Heart left ventricle (tissue), 16 donors: ENCODE measurements at places on chromosomes 5 and 9. TPM values are rescaled to one million over a fixed set of nuclear protein-coding genes. Genes with fewer than 3 reads are reported as not detected.

The AHRR gene
- total RNA-seq = 0.29 TPM

The SV2C gene
- total RNA-seq = 0.12 TPM

The MVB12B gene
- total RNA-seq = 11.9 TPM

The EPB41L4A gene
- total RNA-seq = 15.6 TPM

GRCh38 chr5:76608833-76609232 is 14.4 kb downstream of the F2RL2 start:
- DNase-seq = no peak
- no peaks in the 10 kb centered on the region for H3K4me1 ChIP-seq
- no peak overlapping the region for H3K4me3 ChIP-seq
- H3K36me3 ChIP-seq = no peaks in the 10 kb centered on the region
- H3K27me3 ChIP-seq = no peaks in the 10 kb centered on the region
- no peak overlapping the region for H3K27ac ChIP-seq

- H3K27me3 ChIP-seq = no peaks in the 10 kb centered on the region
- peak; percentile 45 for DNase-seq
- H3K4me1 ChIP-seq = peaks cover 40% of the 10 kb centered on the region
Observed at GRCh38 chr9:34185778-34186551, 7.1 kb downstream of the UBAP1 start.

GRCh38 chr5:134136221-134136631 is 21.7 kb downstream of the TCF7 start:
- H3K4me1 ChIP-seq = peaks cover 24% of the 10 kb centered on the region
- no peak for DNase-seq
- H3K27me3 ChIP-seq = no peaks in the 10 kb centered on the region

DNA sequence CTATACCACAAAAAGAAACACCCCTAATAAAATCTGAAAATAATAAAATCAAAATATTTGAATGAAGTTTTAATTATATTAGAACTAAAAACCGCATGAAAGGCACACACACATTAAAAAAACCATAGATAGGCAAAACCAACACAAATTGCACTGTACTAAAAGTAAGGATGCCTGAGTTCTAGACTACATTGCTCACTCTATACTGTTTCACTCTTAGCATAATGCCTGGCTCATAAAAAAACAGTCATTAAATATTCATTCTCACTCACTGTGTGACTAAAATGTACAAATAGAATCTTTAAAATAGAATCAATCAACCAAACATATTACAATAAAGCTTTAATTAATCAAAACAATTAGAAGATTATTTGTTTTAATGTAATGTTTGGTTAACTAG is 41.7 kb downstream of the CETN3 start:
- no peaks in the 10 kb centered on the region for H3K4me1 ChIP-seq
- no peaks in the 10 kb centered on the region for H3K36me3 ChIP-seq
- no peak overlapping the region for H3K27ac ChIP-seq
- H3K27me3 ChIP-seq = no peaks in the 10 kb centered on the region

The TMC1 gene
- total RNA-seq = 0.27 TPM

- no peaks in the 10 kb centered on the region for H3K27me3 ChIP-seq
- DNase-seq = no peak
- no peak overlapping the region for H3K27ac ChIP-seq
- H3K36me3 ChIP-seq = no peaks in the 10 kb centered on the region
- H3K4me1 ChIP-seq = no peaks in the 10 kb centered on the region
Observed at GRCh38 chr5:54476682-54477081, 21.2 kb downstream of the HSPB3 start.

GRCh38 chr9:75239176-75239575 is 150.9 kb downstream of the OSTF1 start:
- H3K36me3 ChIP-seq = no peaks in the 10 kb centered on the region
- H3K4me1 ChIP-seq = no peaks in the 10 kb centered on the region
- H3K4me3 ChIP-seq = no peak overlapping the region

- H3K4me3 ChIP-seq = no peak overlapping the region
- no peak for DNase-seq
- peaks cover 46% of the 10 kb centered on the region for H3K36me3 ChIP-seq
- no peaks in the 10 kb centered on the region for H3K27me3 ChIP-seq
- H3K4me1 ChIP-seq = peaks cover 31% of the 10 kb centered on the region
Observed at GRCh38 chr5:138565100-138565821, 9.9 kb downstream of the HSPA9 start.

The LVRN gene
- 0.52 TPM for total RNA-seq

GRCh38 chr5:176603091-176603490 is 6.9 kb downstream of the GPRIN1 start:
- H3K27ac ChIP-seq = no peak overlapping the region
- DNase-seq = no peak

DNA sequence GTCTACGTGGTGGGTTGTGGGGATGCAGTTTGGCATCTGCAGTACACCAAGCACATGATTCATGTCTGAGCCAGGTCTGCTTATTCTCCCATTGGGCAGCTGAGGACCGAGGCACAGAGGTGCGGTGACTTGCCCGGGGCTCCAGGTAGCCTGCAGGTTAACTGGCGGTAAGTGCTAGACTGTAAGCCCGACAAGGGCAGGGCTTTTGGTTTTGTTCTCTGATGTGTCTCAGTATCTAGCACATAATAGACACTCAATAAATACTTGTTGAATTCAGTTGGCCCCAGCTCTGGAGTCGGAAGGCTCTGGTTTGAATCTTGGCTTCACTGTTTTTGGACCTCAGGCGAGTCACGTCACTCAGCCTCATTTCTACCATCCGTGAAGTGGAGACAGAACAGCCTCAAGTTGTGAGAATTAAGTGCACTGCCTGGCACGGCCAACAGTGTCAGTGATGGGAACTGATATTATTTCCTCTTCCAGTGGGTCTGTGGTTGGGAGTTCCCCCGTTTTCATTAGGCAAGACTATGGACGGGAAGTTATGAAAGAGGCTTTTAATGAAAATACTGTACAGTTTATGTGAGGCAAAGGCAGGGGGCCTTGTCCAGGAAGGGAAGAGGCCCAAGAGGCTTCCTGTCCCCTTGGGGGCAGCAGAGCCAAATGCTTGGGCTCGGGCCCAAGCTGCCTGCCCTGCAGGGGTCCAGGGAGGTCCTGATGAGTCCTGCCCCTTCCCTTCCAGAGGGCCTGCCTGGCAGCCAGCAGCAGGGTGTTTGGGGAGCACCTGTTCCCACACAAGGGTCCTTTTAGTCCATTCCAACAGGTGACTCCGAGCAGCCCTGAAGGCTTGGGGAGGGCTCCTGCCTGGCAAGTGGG is 3.3 kb downstream of the PRELID1 start:
- peak overlapping the region; percentile 6 for H3K4me3 ChIP-seq
- peaks cover 27% of the 10 kb centered on the region for H3K36me3 ChIP-seq

DNA sequence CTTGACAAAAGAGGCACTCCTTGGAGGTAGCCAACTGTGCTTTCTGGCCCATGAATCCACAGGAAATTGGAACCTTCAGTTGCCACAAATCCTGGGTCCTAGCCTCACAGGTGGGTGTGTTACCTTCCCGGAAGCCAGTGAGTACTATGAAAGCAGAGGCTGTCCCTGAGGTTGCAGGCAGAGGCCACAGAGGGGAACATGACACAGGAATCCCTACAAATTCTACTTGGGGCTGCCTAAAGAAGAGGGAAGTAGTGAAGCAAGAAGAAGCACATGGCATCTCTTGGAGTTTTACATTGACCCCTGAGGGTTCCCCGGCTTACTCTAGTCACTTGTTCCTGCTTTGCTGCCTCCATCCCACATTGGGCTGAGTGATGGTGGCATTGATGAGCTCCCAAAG is 2.6 kb downstream of the SLC22A5 start:
- H3K4me3 ChIP-seq = no peak overlapping the region
- peaks cover 49% of the 10 kb centered on the region for H3K4me1 ChIP-seq
- no peak for DNase-seq
- no peaks in the 10 kb centered on the region for H3K36me3 ChIP-seq

The FCN2 gene
- total RNA-seq = 0.41 TPM

DNA sequence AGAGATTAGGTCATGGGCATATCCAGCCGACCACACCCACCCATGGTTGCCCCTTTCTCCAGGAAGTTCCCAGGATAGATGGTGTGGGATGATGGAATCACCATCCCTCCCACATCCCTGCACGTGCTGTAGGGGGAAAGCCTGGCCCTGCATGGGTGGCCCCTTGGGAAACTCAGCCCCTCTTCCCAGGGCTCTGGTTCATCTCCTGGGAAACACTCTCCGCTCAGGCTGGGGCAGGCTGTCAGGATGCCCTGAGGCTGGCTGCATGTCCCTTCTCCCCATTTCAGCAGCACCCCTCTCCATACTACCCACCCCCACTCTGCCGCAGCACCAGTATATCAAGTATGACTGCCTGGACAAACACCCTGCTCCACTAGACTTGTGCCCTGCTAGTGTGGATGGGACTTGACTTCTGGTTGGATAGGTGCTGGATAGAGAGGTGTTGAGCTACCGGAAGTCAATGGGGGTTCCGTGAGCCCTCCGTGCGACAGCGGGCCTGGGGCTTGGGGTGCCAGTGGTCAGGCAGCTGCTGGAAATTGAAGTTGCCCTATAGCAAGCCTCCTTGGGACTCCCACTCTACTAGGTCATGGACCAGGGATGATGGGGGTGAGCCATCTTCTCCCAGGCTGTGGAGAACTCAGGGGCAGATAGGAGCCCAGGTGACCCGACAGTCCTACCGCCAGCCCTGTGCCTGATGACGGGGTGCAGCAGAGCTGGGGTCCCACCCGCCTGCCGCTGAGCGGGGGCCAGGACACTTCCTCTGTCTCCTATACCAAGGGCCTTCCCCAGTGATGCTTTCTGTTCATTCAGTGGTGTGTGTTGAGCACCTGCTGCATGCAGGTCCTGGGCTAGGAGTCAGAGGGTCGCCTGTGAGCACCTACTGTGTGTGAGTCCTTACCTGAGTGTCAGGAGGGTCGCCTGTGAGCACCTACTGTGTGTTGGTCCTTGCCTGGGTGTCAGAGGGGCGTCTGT is 69.4 kb upstream of the COL5A1 start:
- no peaks in the 10 kb centered on the region for H3K36me3 ChIP-seq
- no peak overlapping the region for H3K27ac ChIP-seq
- H3K27me3 ChIP-seq = peaks cover 1% of the 10 kb centered on the region
- no peaks in the 10 kb centered on the region for H3K4me1 ChIP-seq

GRCh38 chr9:37913480-37914153 is 9.7 kb upstream of the SLC25A51 start:
- no peaks in the 10 kb centered on the region for H3K27me3 ChIP-seq
- H3K4me3 ChIP-seq = no peak overlapping the region
- peak; percentile 76 for DNase-seq
- no peaks in the 10 kb centered on the region for H3K36me3 ChIP-seq

DNA sequence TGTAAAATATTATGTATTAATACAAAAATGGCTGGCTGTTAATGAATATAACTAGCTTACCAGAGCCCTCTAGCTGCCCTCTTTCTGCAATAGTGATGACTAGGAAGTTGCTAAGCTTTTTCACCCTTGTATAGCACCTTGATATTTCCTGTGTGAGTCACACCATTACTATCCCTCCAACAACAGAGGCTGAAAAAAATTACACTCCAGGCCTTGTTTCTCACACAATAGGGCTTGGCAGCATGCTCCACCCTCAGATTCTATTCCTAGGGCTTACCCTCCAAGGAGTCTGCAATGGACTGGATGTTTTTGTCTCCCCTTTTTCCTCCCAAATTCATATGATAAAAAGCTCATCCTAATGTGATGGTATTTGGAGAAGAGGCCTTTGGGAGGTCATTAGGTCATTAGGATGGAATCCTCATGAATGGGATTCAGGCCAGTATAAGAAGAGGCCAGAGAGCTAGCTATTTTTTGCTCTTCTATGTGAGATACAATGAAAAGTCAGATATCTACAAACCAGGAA is 184.6 kb upstream of the MAP1B start:
- no peaks in the 10 kb centered on the region for H3K36me3 ChIP-seq
- no peak overlapping the region for H3K4me3 ChIP-seq
- no peaks in the 10 kb centered on the region for H3K27me3 ChIP-seq
- no peaks in the 10 kb centered on the region for H3K4me1 ChIP-seq
- DNase-seq = no peak

DNA sequence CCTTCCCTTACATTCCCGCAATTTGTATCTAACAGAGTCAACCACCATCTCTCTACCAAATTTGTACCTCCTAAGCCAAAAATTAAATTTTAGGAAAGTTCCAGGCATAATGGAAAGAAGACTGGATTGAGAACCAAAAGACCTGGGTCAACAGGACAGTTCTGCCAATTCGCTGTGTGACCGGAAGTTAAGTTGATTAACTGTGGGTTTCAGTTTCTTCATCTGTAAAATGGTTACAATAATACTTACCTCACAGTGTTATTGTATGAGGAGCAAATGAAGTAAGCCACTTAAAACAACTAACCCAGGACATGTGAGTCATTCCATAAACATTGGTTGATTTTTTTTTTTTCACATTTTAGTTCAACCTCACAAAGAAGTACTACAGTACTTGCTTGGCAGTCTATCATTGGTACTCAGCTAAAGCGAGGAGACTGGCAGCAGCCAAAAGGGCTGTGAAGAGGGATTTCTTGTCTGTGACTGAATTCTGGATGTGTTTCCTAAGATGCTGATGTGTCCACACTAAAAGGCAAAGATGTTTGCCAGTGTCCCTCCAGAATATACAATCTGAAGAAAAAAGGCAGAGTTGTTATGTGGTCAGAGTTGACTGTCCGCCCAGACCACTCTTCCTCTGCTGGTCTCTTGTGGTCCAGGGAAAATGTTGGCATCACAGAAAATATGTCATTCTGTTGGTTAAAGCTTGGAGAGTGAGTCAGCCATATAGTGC is 198.6 kb downstream of the TLE1 start:
- H3K27me3 ChIP-seq = no peaks in the 10 kb centered on the region
- H3K4me1 ChIP-seq = no peaks in the 10 kb centered on the region
- H3K36me3 ChIP-seq = no peaks in the 10 kb centered on the region

The COL27A1 gene
- 2.3 TPM for total RNA-seq

- H3K27ac ChIP-seq = no peak overlapping the region
- H3K4me1 ChIP-seq = peaks cover 28% of the 10 kb centered on the region
- no peak overlapping the region for H3K4me3 ChIP-seq
- DNase-seq = no peak
Observed at GRCh38 chr9:136021872-136022681, 60.9 kb upstream of the UBAC1 start.

The RGS7BP gene
- total RNA-seq = 1.3 TPM

The EIF4E1B gene
- not detected for total RNA-seq

The LCN15 gene
- not detected for total RNA-seq

The KIF4B gene
- not detected for total RNA-seq

The LRRC19 gene
- not detected for total RNA-seq

- DNase-seq = peak; percentile 90
- peak overlapping the region; percentile 81 for H3K27ac ChIP-seq
- H3K4me3 ChIP-seq = no peak overlapping the region
- no peaks in the 10 kb centered on the region for H3K27me3 ChIP-seq
- H3K36me3 ChIP-seq = peaks cover 61% of the 10 kb centered on the region
Observed at GRCh38 chr9:130860458-130861316, 25.6 kb downstream of the ABL1 start.

- peak; percentile 47 for DNase-seq
- peak overlapping the region; percentile 88 for H3K27ac ChIP-seq
- H3K27me3 ChIP-seq = no peaks in the 10 kb centered on the region
- H3K4me1 ChIP-seq = peaks cover 47% of the 10 kb centered on the region
- peak overlapping the region; percentile 79 for H3K4me3 ChIP-seq
- H3K36me3 ChIP-seq = no peaks in the 10 kb centered on the region
Observed at GRCh38 chr9:125747765-125748445, 732 bp downstream of the PBX3 start.

The SH3TC2 gene
- total RNA-seq = 2.4 TPM
